ENCODE measurements at places on chromosomes 4 and X.

GRCh38 chr4:40265910-40266274 lies 69.1 kb downstream of the RHOH start:
- no peak for DNase-seq

DNA sequence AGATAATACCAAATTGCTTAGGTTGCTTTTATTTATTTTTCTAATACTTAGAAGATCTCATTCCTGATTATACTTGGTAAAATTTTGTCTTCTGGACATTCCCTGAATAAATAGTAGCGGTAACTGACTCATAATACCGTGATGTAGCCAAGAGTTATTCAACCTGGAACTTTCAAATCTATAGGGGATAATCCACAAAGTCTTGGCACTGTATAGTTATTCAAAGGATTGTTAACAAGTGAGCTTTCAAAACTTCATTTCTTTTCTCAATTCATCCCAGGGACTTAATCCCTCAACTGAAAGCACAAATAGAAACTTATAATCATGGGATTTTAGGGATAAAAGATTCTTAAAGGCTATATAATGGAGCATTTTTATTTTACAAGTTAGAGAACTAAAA lies 1383.3 kb downstream of the FAM133A start:
- no peak for DNase-seq

- DNase-seq, result no peak
Observed at GRCh38 chr4:138097912-138098600, 144.1 kb downstream of the SLC7A11 start.

- DNase-seq, result no peak
Observed at GRCh38 chr4:89119166-89119565, 7.8 kb downstream of the TIGD2 start.

DNA sequence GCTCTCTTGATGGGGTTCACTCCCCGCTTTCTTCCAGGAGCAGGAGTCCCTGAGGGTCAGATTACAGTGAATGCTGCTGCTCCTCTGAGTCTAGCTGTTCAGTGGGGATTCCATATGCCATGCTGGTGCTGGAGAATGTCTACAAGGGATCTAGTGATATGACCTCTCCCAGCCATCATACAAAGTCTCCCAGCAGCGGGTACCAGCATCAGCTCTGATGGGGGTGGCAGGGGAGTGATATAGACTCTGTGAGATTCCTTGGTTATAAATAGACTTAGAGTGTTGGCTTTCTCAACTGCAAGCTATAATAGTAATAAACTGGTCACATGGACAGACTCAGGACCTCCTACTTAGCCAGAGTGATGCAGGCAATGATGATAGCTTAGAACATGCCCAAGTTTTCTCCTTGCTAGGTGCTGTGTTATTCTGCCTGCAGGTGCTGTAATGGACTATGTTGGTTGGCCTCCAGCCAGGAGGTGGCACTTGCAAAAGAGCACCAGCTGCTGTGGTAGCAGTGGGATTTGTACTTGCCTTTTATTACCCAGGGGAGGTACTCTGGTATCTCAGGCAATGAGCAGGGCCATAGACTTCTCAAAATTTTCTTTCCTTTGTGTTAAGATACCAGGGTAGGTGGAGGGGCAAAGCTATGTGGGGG lies 202.9 kb downstream of the CHIC1 start:
- DNase-seq, result peak; percentile 18

DNA sequence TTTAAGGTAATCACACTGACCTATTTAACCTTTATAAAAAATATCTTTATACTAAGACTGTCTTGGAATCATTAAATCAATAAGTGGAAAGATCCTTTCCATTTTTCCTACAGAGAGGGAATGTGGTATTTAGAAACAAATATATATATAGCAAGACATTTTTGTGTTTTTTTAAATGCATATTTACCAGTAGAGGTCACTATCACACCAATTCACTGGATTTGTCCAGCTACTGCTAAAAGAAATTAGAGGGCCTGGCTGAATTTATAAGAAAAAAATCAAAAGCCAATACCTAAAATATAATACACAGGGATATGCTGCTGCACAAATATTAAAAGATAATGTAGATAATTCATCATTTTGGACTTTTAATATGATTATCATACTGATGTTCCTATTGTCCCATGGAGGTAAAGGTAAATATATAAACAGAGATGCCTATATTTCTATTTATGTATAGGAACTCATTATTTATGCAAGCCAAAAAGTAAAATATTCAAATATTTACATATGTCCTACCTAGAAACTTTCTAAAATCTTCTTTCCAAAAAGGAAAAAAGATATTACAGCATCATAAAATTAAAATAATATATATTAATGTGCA lies 69.5 kb downstream of the PDE5A start:
- DNase-seq, result no peak

DNA sequence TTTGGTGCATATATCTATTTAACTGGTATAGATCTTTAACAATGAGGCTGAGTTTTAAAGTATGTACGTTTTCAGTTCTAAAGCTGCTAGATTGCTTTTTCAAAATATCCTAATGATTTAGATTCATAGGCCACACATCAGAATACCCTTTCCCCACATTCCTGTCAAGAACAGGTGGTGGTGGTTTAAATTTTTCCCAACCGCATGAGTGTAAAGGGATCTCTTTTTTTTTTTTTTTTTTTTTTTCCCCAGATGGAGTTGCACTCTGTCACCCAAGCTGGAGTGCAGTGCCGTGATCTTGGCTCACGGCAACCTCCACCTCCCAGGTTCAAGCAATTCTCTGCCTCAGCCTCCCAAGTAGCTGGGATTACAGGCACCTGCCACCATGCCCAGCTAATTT lies 28.0 kb downstream of the NUP54 start:
- DNase-seq, result no peak

DNA sequence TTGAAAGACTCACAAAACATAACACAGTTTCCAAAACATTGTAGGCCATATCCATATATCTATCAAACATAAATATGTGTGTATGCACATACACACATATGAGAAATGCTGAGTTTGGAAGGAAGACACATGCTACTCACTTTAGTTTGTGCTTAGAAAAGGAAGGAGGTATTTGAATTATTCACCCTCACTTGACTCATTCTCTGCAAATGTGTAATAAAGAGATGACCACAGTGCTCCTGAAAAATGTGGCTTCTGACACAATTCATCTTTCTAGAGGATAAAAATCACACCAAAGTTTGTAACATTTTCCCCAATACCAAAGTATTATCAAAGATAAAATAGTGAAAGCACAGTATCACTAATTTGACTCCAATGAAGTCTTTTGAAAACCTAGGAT lies 950.1 kb downstream of the FAT4 start:
- no peak for DNase-seq

- DNase-seq, result no peak
Observed at GRCh38 chr4:86484241-86484640, 109.9 kb upstream of the PTPN13 start.

- DNase-seq, result no peak
Observed at GRCh38 chrX:50375481-50376267, 95.0 kb downstream of the DGKK start.

DNA sequence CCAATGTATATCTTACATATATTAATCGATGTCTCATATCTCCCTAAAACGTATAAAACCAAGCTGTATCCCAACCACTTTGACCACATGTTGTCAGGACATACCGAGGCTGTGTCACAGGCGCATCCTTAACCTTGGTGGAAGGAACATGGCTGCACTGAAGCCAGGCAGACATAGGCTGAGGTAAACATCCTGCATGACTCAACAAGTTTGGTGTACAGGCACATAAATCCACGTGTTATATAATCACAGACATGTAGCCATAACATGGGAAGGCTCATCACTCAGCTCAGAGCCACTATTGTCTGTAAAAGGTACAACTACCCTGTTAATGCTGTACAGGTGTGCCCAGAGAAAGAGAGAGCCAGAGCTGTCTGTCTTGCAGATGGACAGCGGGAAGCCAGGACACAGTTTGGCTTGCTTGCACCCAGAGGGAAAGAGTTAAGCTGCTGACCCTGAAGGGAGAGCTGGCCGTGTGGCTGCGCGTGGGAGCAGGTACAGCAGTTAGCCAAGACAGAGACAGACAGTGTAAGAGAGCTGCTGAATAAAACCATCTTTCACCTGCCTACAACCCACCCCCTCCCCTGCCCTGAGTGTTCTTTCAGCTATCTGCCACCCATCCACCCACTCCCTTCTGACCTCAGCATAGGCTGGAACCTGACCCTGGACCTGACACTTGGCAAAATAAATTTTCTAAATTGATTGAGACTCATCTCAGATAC lies 22.3 kb upstream of the ZBTB33 start:
- DNase-seq, result no peak

DNA sequence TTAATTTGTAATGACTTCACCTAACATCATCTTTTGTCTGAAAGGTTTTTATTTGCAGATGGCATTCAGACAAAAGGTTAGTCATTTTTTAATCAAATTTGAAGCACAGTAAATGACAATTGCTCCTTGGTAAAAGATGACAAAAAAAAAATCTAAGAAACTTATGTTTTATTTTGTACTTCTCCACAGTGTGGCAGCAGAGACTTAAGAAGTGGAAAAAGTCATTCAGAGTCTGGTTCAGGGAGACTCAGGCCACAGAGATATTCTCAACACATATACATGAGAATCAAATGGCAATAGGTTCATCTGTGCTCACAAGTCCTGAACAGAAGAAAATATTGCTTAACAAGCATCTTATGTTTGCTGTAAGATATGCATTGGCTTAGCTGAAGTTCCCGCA lies 436.2 kb downstream of the KCNIP4 start:
- DNase-seq, result peak; percentile 0

DNA sequence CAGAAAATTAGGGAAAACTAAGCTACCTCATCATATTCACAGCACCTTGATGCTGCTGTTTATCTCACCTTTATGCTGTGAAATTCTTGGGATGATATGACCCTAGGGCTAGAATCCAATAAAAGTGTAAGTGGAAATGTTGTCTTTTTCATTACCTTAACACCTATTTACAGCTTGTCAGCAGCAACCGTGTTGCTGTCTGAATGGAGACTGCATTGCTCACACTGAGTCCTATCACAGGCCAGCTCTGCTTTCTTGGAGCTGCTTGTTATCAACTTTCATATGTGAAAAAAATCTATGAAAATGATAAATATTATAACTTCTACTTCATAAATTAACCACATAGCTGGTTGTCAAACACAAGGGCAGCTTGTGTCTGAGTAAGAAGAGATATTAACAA lies 789.5 kb downstream of the TECRL start:
- no peak for DNase-seq

- DNase-seq, result no peak
Observed at GRCh38 chrX:23317799-23318724, 16.6 kb upstream of the PTCHD1 start.

Data from DMS79 (cell line).